Left lung (tissue), 14 donors: ENCODE measurements at places on chromosomes 12 and 14. TPM values are rescaled to one million over a fixed set of nuclear protein-coding genes. Genes with fewer than 3 reads are reported as not detected.

The SP1 gene
- polyA plus RNA-seq = 82.0 TPM

The FKBP3 gene
- polyA plus RNA-seq = 95.7 TPM

The KRT74 gene
- polyA plus RNA-seq = not detected

The RACGAP1 gene
- polyA plus RNA-seq = 79.4 TPM

The NOS1 gene
- polyA plus RNA-seq = 0.52 TPM

The CMA1 gene
- polyA plus RNA-seq = 0.17 TPM

The KRT73 gene
- 0.24 TPM for polyA plus RNA-seq

The MYL6 gene
- 1,831 TPM for polyA plus RNA-seq

The FERMT2 gene
- 131 TPM for polyA plus RNA-seq

The ABCD2 gene
- 0.10 TPM for polyA plus RNA-seq

The LRRIQ1 gene
- polyA plus RNA-seq = 10.4 TPM

The FIGNL2 gene
- polyA plus RNA-seq = 1.9 TPM

The CD163 gene
- polyA plus RNA-seq = 20.0 TPM

The MEG3 gene
- 376 TPM for polyA plus RNA-seq

The IL31 gene
- not detected for polyA plus RNA-seq

The OR8S1 gene
- polyA plus RNA-seq = not detected

The SCNN1A gene
- polyA plus RNA-seq = 3.1 TPM

The SDS gene
- polyA plus RNA-seq = 0.62 TPM

The LRCOL1 gene
- polyA plus RNA-seq = 1.8 TPM

The PTPRQ gene
- polyA plus RNA-seq = 6.9 TPM

The ASPG gene
- 16.1 TPM for polyA plus RNA-seq

The SLC25A47 gene
- polyA plus RNA-seq = not detected

The PPP1R1A gene
- 4.2 TPM for polyA plus RNA-seq

The RPS6KL1 gene
- 0.76 TPM for polyA plus RNA-seq

The SIX6 gene
- polyA plus RNA-seq = not detected

The KERA gene
- 0.11 TPM for polyA plus RNA-seq

The KLRC1 gene
- 0.56 TPM for polyA plus RNA-seq

The SLC41A2 gene
- 3.2 TPM for polyA plus RNA-seq

The KRT78 gene
- 0.21 TPM for polyA plus RNA-seq

The CABP1 gene
- polyA plus RNA-seq = 2.7 TPM

The TMPRSS12 gene
- not detected for polyA plus RNA-seq

The SLC25A21 gene
- polyA plus RNA-seq = 2.9 TPM

The EIF2B1 gene
- polyA plus RNA-seq = 65.6 TPM

The CLEC7A gene
- polyA plus RNA-seq = 3.8 TPM

The NTN4 gene
- polyA plus RNA-seq = 37.2 TPM

The MAP3K9 gene
- 5.2 TPM for polyA plus RNA-seq

The GPR135 gene
- 6.0 TPM for polyA plus RNA-seq

The KRT77 gene
- polyA plus RNA-seq = not detected

The NEUROD4 gene
- not detected for polyA plus RNA-seq

The MAPKAPK5 gene
- 50.1 TPM for polyA plus RNA-seq

The CCDC177 gene
- not detected for polyA plus RNA-seq

The CIT gene
- 20.2 TPM for polyA plus RNA-seq

The PCED1B gene
- 0.60 TPM for polyA plus RNA-seq

The LRP1-AS gene
- polyA plus RNA-seq = 0.79 TPM

The GZMB gene
- 0.53 TPM for polyA plus RNA-seq

The SLC5A8 gene
- polyA plus RNA-seq = 0.11 TPM

The OR6C2 gene
- polyA plus RNA-seq = not detected
